Left kidney (tissue), 8 donors: ENCODE measurements at places on chromosomes 2 and 18.

GRCh38 chr2:220855296-220855695 is 716.8 kb downstream of the EPHA4 start:
- DNase-seq = no peak

DNA sequence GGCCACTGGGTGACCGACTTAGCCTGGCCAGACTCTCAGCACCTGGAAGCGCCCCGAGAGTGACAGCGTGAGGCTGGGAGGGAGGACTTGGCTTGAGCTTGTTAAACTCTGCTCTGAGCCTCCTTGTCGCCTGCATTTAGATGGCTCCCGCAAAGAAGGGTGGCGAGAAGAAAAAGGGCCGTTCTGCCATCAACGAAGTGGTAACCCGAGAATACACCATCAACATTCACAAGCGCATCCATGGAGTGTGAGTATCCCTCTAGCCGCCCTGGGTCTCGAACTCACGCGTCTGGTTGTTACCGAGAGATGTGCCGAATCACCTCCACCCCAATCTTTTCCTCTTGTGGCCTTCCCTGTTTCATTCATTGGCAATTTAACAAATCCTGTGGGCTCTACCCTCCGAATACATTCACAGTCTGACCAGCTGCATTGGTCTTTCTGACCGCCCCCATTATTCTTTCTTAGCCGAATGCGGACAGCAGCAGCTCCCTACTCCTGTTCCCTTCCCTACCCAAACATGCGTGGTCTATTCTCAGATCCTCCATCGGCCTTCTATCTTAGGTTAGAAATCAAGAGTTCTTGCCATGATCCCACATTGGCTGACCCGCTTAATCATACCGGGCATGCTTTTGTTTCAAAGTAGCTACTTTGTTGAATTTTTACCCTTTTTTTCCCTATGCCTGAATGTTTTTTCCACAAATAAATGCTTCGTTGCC is 631 bp downstream of the RPL31 start:
- no peak for DNase-seq

DNA sequence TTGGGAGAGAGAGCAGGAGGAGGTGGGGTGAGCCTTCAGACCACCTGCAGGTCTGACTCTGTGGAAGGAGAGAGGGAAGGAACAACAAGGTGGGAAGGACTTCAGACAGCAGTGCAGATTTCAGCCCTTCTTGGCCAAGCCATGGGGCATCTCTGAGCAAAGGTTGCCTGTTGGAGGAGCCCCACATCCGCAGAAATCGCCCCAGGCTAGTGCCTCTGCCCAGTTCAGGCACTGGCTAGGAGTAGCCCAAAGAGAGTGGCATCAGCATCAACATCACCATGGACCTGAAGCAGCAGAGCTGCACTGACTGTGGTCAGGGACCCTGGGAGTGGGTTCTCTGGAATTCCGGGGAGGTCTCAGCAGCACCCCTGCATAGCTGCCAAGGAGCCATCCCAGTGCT is 10.2 kb downstream of the GPR55 start:
- no peak for DNase-seq

DNA sequence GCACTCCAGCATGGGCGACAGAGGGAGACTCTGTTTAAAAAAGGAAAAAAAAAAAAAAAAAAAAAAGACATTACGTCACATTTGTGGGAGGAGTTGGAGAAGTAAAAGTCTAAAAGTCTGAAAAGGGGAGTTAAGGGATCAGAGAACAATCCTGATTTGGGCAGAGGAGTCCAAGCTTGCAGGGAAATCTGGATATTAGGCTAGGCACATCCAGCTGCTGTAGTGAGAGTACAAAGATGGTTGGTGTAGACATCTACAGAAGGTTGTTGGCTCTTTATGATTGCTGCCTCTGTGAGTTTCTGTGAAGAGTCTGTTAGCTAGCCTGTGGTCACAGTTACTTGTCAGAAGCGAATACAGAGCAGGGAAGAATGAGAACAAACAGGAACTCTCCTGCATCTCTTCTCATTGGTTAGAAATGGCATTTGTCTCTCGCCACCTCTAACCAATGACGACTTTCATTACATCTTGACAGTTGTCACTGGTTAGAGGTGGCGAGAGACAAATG is 3.3 kb upstream of the OSBPL6 start:
- DNase-seq = no peak

DNA sequence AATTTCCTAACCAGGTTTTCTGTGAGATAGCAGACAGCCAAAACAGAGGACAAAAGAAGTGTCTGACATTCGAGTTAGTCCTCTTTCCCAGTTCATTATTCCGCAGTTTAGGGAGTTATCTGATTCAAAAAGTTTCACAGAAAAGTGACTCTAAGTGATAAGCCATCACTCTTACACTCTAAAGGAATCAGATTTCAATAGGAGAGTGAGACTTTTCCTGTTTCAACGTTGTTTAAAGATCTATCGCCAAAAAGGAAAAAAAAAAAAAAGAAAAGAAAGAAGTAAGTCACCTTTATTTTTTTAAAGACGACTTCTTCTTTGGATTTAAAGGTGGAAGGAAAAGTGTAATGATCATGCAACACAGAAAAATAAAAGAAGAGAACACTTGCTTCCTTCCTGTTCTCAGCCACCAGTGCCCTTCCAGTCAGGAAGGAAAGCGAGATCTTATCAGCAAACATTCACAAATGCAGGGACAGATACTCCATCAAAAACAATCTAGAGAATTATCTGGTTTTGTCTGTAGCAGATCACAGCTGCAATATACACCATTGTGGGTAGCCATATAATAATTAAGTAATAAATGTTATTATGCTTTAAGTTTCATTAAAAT is 49.8 kb downstream of the TFPI start:
- DNase-seq = no peak

DNA sequence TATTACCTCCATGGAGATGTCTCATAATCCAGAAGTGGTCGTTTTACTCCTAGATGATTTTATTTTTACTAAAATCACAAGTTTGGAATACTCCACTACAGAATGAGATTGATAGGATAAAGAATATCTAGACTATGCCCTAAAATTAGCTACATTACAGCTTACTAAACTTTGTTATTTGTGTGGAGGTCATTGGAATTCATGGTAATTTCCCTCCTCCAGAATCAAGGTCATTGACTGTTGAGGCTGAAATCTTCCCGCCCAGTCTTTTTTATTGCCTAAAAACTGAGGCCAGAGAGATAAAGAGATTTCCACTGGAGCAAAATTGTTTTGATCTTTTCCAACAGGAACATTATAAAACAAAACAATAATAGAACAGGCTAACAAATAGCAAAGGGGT is 35.0 kb downstream of the ITGB6 start:
- DNase-seq = no peak
